ENCODE measurements at places on chromosomes 4 and X.

DNA sequence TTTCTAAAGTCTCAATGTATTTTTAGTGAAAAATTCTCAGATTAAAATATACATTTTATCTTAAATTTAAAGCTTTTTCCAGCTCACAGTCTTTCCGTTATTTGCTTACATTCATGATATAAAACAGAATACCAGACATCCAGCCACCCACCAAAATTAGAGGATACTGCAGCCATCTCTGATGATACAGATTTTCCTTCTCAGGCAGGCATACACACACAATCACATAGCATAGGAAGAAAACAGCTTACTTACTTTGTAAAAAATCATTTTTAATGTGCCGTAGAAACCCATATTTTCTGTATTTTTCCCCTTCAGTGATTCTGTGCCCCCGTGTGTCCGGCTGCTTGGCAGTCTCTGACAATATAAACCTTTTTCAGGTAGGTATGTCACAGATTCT lies 183.7 kb downstream of the FBXW7 start:
- no peak for DNase-seq

GRCh38 chrX:106378616-106379015 lies 210.5 kb downstream of the PWWP3B start:
- no peak for DNase-seq

- no peak for DNase-seq
Measured at GRCh38 chr4:125461676-125462363, 147.1 kb downstream of the FAT4 start.

DNA sequence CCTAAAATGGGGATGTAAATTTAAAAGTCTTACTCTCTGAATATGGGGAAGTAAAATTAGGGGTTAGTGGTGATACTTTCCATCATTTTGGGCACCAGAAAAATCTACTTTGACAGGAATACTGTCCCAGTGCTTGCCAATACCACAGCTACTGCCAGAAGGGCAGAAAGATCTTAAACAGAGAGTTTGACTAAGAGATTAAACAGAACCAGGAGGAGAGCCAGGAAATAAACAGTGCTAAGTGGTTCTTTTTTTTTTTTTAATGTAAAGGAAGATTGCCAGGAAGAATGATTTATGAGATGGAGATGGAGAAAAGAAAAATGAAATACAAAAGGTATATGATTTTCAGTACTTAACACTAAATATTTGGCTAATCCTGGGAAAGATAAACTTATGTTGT lies 126.8 kb downstream of the RTL3 start:
- DNase-seq: no peak

Data from stimulated activated CD4-positive, alpha-beta T cell treated with anti-CD3 and anti-CD28 coated beads, Interleukin-1b, Interleukin-23, amount 100 ng/mL, for 4 hours (primary cell).